ENCODE measurements at places on chromosomes 1 and 21.

DNA sequence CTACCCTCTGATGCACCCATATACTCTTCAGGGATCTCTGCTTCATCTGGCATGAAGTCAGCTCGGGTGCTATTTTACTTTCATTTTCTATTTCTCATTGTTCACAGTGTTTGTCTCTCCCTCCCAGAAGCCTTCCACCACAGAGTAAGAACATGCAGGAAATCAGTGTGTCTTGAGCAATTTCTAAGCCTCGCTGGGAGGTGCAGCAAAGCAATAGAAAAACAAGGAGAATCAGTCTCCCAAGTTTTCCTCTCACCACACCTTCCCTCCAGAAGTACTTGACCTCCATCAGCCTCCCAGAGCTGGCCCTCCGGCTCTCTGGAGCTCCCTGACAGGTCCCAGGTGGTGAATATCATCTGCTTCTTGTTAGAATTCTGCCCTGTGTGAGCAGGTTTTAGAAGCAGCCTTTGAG lies 594.7 kb upstream of the CAMK1G start:
- peak; percentile 51 for DNase-seq

DNA sequence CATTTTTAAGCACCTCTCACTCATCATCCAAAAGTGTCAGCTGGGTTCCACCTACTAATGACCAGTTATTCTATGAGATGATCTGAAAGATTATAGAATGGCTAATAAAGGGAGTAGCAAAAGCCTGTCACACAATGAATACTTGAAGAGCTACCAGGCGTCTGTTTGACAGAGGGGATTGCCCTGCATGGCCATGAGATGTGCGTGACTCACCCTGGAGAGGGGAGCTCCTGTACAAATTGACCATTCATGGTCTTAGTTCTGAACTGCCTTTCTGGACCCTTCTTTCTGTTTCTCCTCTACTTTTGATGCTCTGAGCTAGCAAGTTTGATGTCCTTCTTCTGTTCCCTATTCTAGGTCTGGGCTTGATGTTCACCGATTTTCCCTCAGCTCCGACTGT lies 85.2 kb upstream of the ABCD3 start:
- DNase-seq, result peak; percentile 26

DNA sequence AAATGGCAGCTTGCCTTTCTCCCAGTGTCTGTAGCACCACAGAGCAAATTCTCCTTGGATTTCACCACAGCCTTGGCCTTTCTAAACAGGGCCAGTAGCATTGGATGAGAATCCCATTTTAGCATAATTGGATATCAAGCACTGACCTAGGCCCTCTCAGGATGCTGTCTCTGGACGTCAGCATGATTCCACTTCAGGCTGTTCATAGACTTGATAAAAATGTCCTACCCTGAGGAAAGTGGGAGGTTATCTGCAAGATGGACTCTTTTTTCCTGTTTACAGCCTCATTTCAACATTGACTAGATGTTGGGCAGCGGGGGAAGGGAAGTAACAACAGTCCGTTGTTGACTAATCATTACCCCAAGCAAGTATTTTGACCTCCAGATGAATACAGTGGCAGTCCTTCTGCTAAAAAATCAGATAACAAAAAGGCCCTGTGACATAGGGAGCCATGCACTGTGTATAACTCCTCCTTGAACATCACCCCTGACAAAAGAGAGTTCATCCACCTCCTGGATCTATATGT lies 5.2 kb downstream of the NPL start:
- no peak for DNase-seq

- DNase-seq, result peak; percentile 20
Observed at GRCh38 chr1:23251812-23252211, 34.5 kb upstream of the HTR1D start.

DNA sequence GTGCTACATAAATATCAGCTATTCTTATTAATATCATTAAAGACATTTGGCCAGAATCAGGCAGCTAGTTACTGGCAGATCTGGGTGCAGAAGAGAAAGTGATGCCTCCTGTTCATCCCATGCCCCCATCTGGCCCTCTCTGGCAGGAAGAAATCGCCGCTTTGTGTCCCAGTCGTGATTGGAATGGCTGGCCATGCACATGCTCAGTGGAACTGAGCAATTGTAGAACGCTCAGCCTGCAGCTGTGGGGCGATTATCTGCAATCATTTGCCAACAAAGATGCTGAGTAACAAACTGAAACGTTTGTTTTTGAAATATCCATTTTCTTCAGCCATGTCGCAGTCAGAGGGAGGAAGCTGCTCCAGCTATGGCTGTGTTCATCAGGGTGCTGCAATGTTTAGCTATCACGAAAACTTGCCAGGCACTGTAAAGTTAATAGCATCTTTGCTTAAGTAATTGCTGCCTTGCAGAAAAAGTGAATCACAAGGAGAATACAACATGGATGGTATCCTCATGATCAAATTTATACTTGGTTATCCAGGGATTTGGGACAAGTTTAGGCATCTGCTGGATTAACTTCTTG lies 36.5 kb downstream of the NGF start:
- no peak for DNase-seq

DNA sequence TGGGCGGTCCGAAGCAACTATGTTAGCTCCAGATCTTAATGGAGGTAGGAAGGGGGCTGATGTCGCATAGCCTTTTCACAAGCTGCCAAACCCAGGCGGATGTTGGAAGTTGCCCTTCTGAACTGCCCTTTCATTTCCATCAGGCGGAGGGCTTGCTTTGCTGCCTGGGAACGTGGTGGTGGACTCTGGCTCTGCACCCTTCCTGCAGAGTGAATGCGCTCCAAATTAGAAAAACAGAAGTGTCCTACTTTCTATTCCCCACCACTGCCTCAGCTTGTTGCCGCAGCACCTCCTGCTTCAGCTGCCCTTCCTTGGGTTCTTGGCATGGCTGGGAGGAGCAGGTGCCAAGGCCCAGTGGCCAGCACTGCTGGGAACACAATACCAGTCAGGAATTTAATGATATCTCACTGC lies 60.6 kb downstream of the AK4 start:
- no peak for DNase-seq

All from epithelial cell of esophagus (primary cell).